ENCODE measurements at places on chromosomes 3 and 15. TPM values are rescaled to one million over a fixed set of nuclear protein-coding genes. Genes with fewer than 3 reads are reported as not detected.

SPINT1 gene
- 0.59 TPM for total RNA-seq

CCDC13 gene
- 1.1 TPM for total RNA-seq

XIRP1 gene
- 1,123 TPM for total RNA-seq

PLA2G4F gene
- total RNA-seq = 0.48 TPM

GOLGA8T gene
- total RNA-seq = 1.6 TPM

PTX3 gene
- total RNA-seq = 2.2 TPM

ZPLD1 gene
- not detected for total RNA-seq

GOLGA6B gene
- not detected for total RNA-seq

POU1F1 gene
- total RNA-seq = not detected

ATP8B4 gene
- 3.1 TPM for total RNA-seq

AGTR1 gene
- 0.67 TPM for total RNA-seq

CCR1 gene
- total RNA-seq = 3.2 TPM

MELTF gene
- 10.8 TPM for total RNA-seq

CDHR4 gene
- not detected for total RNA-seq

BCHE gene
- total RNA-seq = 0.81 TPM

BOC gene
- 12.8 TPM for total RNA-seq

CRYGS gene
- total RNA-seq = 1.8 TPM

USP4 gene
- total RNA-seq = 44.5 TPM

ARGFX gene
- not detected for total RNA-seq

ALPK3 gene
- 190 TPM for total RNA-seq

XCR1 gene
- total RNA-seq = not detected

CA12 gene
- 0.11 TPM for total RNA-seq

KLF15 gene
- total RNA-seq = 11.5 TPM

All from cardiac septum (tissue), 1 donor.